ENCODE measurements at places on chromosomes 6 and 20. TPM values are rescaled to one million over a fixed set of nuclear protein-coding genes. Genes with fewer than 3 reads are reported as not detected.

DNA sequence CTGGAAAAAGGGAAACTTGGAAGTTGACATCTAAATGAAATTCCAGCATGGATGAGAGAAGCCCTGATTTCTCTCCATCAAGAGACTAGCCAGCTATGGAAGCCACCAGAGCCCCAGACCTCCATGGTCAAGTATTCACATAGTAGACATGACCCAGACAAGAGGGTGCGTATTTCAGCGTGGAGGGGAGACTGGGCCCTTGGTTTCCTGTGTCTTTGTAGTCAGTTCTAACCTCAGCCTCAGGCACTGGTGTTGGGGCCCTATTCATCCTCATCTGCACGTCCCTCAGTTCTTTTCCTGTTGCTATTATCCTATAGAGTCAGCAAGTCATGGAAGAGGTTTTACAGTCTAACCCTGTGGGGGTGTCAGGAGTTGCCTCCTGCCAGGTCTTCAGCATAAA, 12.5 kb downstream of the GNL1 start:
- no peak for DNase-seq

The PI3 gene
- total RNA-seq: not detected

GRCh38 chr6:167966540-167966905, 30.9 kb upstream of the KIF25 start:
- no peak for DNase-seq

DNA sequence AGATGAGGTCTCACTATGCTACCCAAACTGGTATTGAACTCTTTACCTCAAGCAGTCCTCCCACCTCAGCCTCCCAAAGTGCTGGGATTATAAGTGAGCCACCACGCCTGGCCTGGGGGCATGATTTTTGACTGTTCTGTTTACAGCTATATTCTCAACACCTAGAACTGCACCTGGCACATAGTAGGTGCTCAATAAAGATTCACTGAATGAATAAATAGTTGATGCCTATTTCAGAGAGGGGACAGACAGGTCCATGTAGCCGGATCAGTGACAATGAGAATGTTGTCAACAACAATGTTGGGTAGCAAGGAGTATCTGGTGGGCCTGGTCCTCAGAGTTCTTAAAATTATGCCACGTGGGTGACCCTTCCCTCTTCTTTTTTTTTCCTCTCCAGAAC, 8.9 kb downstream of the TRAF3IP2 start:
- no peak for DNase-seq

DNA sequence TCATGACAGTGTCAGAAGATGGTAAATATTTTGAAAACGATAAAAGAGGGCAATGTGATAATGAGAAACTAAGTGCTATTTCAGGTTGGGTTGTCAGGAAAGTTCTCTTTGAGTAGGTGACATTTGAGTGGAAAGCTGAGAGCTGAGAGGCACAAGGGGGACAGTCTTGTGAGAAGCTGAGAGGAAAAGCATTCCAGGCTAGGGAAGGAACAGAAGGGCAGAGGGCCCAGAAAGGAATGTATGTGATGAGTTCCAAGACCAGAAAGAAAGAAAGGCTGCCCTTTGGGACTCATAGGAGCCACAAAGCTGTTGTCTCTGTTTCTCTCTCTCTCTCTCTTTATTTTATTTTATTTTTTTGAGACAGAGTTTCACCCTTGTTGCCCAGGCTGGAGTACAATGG, 7.6 kb upstream of the RNF182 start:
- DNase-seq: no peak

The MACROD2 gene
- 60.4 TPM for total RNA-seq

- no peak for DNase-seq
These were observed 51.7 kb downstream of the PCNA start for GRCh38 chr20:5067877-5068645.

The SPTLC3 gene
- 1.1 TPM for total RNA-seq

DNA sequence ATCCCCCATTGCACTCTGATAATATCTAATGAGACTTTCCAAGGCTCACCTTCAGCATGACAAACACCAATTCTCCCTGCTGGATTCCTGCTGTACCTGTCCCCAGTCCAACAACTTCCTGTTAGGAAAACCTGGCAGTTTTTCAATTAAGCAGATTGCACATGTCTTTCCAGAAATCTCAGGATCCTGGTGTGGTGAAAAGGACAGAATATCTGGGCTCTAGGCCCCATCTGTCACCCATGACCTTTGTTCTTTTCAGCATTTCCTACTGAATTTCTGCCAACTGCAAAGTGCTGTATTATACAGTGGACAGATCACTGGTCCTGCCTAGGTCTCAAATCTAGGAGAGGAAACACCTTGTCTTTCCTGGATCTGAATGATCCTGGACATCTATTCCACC, 27.7 kb upstream of the DTNBP1 start:
- DNase-seq: no peak

DNA sequence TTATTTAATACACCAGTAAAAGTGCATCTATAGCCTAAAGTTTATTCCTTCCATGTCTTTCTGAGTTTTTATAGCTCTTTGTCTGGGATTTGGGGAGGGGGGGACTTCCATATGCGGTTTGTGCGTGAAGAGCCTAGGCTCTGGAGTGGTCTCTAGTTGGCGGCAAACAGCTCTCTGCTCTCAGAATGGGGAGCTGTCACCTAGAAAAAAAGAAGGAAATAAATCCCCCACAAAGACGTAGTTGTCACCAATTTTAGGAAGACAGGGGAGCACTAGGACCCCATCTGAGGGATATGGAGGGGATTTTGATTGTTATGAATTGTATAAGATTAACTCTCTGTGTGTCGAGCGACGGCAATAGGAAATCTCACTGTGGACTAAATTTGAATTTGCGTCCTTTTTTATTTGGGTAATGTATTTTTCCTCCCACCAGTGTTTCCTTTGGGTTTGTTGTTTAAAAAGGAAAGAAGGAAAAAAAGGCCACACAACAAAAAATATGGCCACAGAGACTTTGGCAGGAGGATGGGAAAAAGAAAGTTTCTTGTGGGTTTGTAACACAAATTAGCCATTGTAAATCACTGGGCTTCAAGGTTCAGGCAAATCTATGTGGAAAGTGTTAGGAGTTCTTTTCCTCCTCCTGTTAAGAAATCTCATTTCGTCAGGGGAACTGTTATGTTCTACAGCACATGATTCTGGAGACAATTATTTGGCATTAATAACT, 7.4 kb downstream of the POU3F2 start:
- DNase-seq: no peak

DNA sequence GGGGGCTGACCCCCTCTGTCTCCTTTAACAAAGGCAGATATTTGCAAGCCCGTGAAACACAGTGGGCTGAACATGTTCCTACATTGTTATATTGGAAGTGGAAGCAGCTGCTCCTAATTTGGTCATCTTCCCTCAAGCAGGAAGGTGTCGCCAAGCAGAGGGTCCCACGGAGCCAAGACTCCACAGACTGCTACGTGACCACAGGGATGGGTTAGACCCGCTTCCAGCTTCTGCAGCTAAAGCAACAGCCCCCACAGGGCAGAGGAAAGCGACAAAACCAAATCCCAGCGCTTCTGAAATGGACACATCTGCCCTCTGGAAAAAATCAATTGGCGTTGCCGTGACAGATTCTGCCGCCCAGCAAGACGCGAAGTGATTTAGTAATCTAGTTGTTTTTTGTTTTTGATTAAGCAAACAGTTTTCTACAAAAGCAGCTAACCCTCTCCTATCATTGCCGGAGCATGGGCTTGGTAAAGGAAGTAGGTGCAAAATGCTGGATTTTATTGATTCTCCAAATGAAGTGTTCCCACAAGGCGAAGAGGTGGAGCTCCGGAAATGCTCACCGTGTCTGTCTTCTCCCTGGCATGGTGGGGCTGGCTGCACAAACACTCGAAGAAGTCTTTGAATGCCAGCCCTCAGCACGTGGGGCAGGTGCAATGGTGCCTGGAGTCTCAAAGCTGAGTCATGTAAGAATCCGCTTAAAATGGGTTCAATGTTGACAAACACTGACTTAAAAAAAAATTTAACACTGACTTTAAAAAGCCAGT, 79.4 kb upstream of the FRMD1 start:
- no peak for DNase-seq

GRCh38 chr6:138289739-138290138, 71.4 kb upstream of the PBOV1 start:
- no peak for DNase-seq

- no peak for DNase-seq
These were observed 10.1 kb downstream of the SMIM28 start for GRCh38 chr6:138387577-138388368.

- DNase-seq: no peak
These were observed 57.5 kb upstream of the EYA4 start for GRCh38 chr6:133183691-133184090.

The SOX18 gene
- 0.31 TPM for total RNA-seq

DNA sequence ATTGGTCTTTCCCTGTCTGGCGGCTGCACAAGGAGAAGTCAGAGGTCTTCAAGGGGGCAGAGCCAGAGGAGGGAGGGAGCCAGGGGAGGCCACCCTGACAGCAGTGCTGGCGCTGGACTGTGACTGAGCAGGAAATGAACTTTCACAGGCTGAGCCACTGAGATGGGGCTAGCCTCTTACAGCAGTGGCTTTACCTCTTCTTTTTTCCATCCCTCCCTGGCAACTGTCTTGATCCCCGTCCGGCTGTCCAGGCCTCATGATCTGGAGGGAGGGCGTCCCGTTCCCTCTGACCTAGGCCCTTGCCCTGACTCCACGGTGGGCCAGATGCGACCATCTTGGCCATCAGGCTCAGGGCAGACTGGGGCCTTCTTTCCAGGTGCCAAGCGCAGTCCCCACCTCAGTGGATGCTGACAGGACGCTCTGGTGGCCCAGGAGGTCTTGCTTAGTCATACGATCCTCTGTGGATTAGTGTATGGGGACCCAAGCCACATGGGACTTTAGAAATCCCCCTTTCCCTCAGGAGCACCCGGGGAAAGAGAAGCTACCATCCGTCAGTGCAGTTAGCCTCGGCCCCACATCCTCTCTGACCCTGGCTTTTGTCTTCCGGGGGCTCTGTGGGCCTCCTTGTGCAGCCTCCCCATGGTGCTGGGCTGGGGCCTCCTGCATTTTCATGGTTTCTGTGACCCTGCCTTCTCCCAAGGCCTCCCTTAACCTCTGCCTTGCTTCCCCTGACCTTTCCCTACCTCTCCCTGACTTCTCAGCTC, 57.4 kb upstream of the CCDC167 start:
- no peak for DNase-seq

GRCh38 chr6:130423044-130423443, 57.2 kb downstream of the TMEM200A start:
- no peak for DNase-seq

The ZNF334 gene
- total RNA-seq: 13.6 TPM

The POPDC3 gene
- not detected for total RNA-seq

GRCh38 chr20:49032455-49032854, 13.7 kb upstream of the CSE1L start:
- DNase-seq: no peak
